ENCODE measurements at places on chromosomes 2 and 18.

DNA sequence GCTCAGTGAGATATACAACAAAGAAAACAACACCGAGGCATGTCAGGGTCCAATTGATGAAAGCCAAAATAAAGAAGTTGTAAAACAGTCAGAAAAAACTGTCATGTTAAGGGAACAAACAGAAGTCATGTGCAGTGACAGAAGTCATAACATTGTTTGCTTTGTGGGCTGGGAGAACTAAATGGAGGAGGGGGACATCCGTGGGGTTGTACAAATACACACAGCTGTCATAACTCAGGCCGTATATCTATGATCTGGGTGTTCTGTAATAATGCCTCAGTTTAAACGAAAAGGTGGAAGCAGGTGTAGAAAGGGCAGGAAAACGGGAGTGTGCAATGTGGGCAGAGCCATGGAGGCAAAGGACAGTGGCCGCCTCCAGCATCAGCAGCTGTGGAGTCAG lies 27.3 kb downstream of the TIMM21 start:
- DNase-seq: no peak

DNA sequence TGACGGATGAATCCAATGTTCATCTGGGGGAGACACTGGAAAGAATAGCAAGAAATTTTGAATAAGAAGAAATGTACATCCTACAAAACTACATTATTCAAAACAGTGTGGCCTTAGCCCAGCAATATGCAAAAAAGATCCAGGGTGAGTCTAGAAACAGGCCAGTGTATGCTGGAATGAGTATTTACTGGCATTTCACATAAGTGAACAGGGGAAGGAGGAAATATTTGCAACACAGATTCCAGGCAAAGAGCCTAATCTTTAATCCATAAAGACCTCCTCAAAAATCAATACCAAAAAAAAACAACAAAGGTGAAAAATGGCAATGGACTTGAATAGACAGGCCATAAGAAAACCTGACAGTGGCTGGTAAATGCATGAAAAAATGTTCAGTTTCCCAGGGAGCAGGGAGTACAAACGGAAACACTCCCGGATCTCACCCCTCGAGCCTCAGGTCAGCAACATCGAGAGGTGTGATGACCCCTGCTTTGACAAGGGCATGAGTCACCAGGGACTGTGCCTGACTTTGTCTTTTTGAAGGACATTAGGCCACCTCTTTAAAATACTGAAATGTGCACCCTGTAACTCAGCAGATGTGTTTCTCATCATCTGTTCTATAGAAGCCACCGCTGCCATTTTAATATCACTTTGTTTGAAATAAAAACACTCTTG lies 12.7 kb upstream of the GPC1 start:
- no peak for DNase-seq

DNA sequence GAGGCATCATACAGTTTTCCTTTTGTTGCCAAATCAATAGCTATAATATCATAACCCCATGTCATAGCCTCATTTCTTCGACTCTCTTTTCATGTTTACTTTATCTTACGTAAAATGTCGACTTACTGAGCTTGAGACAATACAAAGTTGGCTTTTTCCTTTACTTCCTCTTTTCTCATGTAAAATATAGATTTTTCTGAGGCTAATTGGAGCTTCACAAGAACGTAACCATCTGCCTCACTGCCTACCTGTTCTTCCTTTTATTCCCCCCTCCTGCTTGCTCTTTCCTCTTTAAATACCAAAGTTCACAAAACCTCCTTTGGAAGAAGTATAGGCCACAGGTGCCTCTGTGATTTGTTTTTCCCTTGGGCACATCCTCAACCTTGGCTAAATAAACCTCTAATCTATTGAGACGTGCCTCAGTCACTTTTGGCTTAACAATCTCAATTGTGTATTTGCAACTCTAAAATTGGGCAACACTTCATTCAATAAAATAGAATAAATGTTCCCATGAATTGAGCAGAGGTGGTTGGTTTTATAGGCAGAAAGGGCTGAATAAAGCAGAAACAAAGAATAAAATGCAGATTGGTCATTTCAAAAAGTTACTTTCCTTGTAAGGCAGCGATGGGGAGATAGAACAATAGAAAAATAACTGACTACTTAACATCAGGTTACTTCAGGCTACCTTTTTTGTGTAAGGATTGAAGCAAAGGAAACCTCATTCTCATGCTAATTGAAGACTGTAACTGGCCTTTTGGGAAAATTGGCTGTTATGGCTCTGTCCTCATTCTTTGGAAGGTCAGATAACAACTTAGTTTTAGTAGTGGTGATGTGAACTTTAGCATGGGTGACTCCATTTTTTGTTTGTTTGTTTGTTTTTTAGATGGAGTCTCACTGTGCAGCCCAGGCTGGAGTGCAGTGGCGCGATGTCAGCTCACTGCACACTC lies 21.3 kb downstream of the COMMD1 start:
- no peak for DNase-seq

DNA sequence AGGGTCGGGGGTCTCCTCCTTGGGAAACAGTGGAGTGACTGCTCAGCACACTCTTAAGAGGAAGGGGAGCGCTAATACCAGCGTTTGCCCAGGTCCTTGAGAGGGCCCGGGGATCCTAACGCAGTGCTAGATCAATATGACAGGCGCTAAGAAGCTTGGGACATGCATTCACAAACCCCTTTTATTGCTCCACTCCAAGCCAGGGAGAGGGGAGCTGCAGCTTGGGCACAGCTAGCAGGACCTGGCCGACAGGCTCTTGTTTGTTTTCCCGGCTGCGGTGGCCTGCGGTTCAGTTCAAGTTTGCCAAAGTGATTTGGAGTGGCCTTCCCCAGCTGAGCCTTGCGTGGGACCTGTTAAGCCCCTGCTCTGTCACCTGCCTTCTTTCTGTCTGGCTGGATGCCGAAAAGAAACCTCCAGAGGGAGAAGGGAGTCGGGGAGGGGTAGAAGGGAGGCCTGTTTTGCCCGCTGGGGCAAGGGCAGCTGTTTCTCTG lies 152.1 kb downstream of the GLI2 start:
- DNase-seq: no peak

GRCh38 chr18:573385-573784 lies 6.8 kb upstream of the CETN1 start:
- DNase-seq: no peak

- peak; percentile 23 for DNase-seq
Observed at GRCh38 chr2:74712223-74713053, 58.4 kb downstream of the SEMA4F start.

- DNase-seq: no peak
Observed at GRCh38 chr2:175350105-175350504, 168.6 kb upstream of the ATP5MC3 start.

GRCh38 chr2:172928756-172929155 lies 146.9 kb upstream of the MAP3K20 start:
- DNase-seq: no peak

GRCh38 chr18:63265326-63265725 lies 54.2 kb downstream of the BCL2 start:
- no peak for DNase-seq

- DNase-seq: no peak
Observed at GRCh38 chr2:20169796-20170703, 54.9 kb downstream of the SDC1 start.

DNA sequence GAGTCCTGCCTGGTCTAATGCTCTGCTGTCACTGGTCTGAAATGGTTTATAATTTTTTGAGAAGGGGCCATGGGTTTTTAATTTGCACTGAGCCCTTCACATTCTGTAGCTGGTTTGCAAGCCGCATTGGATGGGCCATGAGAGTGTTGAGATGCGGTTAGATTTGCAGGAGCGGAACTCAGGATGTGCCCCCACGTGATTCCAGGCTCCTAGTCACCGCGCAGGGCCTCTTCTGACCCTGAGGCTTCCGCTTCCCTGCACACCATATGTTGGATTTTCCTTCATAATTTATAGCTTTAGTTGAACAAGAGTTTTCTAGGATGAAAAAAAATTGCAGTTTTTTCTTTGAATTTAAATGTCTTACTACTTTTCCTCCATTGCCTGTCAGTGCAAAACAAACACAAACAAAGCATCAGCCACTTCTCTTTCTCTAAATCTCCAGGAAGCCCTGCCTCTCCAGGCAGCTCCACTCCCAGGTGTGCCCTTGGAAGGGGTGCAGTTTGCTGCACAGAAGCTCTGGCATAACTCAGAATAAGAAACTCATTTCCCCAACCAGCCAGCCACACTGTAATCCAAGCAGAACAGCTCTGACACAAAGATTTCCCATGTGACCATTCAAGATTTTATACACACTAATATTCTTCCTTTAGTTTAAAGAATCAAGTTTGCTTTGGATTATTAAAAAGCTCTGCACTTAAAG lies 18.4 kb upstream of the TPO start:
- no peak for DNase-seq

- DNase-seq: peak; percentile 34
Observed at GRCh38 chr18:22367303-22367702, 50.4 kb downstream of the CTAGE1 start.

- no peak for DNase-seq
Observed at GRCh38 chr18:63241317-63241712, 78.3 kb downstream of the BCL2 start.

DNA sequence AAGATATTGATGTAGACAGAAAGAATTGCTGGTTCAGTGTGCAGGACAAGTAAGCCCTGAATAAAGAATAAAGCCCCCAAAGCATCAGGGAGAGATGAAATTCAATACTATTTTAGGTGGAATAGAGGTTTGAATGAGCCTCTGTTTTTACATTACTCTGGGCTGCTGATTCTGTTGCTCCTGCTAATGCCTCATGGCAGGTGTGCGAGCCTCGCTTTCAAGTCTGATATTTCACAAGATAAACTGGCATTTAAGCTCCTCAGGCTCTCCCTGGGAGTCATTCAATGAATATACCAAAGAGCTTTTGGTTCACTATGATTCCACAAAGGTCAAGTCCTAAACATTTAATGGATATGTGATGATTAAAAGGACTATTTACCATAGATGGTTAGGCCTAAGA lies 601.0 kb upstream of the SLC39A10 start:
- DNase-seq: no peak

GRCh38 chr18:3256693-3257626 lies 5.0 kb upstream of the MYL12B start:
- DNase-seq: peak; percentile 67

DNA sequence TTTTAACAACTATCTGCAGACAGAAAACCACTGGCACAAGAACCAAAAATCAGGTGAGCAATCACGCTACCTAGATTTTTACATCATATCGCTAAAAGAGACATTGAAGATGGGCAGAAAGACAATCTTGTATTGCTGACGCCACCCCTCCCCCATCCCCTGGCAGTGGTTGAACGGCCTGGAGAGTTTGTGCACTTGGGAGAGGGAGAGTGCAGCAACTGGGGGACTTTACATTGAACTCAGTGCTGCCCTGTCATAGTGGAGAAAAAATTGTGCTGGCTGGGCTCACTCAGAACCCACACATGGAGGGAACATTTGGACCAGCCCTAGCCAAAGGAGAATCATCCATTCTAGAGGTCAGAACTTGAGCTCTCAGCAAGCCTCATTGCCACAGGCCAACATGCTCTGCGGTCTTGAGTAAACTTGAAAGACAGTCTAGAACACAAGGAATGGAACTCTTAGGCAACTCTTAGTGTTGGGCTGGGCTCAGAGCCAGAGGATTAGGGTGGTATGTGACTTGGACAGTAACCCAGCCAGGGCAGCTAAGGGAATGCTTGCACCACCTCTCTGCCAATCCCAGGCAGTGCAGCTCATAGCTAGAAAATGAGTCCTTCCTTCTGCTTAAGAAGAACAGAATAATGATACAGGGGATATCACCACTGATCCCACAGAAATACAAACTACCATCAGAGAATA lies 220.0 kb upstream of the CYP26B1 start:
- peak; percentile 94 for DNase-seq

DNA sequence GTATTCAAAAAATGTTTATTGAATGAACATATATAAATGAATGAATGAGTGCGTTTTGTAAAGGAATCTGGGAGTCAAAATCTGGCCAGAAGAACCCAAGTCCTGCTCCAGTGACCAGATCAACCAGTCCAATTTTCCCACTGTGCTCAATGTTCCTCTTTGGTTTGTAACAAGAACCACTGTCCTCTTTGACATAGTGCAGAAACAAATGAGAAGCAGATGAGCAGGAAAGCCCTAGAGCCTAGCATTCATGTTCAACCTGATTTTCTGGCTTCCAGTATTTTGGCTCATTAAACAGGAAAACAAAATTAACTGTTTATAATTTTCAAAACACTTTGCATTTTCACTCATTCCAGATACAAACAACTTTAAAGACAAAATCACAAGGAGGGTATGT lies 23.2 kb downstream of the FAM124B start:
- no peak for DNase-seq

DNA sequence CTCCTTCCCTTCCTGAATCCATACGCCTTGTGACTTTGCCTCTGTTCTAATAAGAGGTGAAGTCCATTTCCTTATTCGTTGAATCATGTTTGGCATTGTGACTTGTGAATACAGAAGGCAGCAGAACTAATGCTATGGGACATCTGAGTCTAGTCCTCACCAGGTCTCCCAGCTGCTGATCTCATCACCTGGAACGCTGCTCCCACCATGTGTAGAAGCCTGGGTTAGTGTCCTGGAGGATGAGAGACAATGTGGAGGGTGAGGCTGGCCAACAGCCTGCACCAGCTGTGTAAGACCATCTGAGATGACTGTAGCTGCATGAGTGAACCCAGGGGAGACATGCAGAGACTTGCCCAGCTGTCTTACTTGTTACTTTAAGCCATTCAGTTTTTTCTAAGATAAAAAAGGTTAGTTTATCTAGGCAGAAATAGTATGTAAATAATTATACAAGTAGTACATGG lies 3.5 kb upstream of the HAAO start:
- no peak for DNase-seq

DNA sequence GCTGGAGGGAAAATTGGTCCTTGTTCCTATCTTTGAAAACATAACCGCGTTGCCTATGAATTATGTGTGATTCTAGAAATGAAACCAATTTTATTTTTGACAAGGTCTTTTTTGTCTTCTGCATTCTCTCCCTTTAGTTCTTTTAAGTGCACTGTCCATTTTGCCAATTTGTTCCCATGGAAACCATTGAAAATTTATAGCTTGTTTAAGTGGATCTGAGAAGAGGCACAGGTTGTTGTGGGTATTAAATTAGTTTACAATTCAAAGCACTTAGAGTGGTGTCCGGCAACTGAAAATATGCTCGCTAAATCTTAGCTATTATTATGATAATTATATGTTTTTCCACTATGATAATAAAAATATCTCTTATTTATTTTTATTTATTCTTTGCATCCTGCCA lies 107.5 kb upstream of the FSHR start:
- no peak for DNase-seq

DNA sequence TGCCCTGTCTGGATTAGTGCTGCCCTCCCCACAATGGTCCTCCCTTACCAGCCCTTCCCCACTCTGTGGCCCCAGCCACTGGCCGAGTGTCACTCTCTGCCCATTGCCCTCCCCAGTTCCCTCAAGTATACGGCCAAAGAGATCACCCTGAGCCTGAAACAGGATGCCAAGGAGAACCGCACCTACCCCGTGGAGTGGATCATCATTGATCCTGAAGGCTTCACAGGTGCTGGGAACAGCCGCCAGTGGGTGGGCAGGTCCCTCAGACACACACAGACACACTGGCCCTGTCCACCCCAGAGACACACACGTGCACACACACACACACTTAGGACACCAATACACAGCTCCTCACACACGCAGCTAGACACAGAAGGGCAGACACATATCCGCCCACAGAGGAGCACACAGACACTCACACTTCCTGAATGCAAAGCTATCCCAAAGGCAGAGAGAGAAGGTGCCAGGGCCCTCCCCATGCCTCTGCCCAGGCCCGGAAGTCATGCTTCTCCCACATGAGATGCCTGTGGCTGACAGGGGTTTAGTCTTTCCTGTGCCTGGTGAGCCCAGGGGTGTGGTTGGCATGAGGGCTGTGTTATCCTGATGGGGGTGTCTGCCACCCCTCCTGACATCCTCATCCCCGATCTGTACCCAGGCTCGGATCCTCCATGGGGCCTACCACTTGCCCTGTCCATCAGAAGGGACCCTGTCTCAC lies 2.9 kb downstream of the CHRND start:
- DNase-seq: peak; percentile 42

- DNase-seq: no peak
Observed at GRCh38 chr2:53347269-53347668, 420.3 kb upstream of the CHAC2 start.

All from M059J (cell line).